ENCODE measurements at places on chromosomes 4 and X.

GRCh38 chr4:38775326-38775725 is 7.5 kb downstream of the TLR10 start:
- DNase-seq, result no peak

- no peak for DNase-seq
Observed at GRCh38 chr4:169124661-169125060, 114.6 kb upstream of the CBR4 start.

DNA sequence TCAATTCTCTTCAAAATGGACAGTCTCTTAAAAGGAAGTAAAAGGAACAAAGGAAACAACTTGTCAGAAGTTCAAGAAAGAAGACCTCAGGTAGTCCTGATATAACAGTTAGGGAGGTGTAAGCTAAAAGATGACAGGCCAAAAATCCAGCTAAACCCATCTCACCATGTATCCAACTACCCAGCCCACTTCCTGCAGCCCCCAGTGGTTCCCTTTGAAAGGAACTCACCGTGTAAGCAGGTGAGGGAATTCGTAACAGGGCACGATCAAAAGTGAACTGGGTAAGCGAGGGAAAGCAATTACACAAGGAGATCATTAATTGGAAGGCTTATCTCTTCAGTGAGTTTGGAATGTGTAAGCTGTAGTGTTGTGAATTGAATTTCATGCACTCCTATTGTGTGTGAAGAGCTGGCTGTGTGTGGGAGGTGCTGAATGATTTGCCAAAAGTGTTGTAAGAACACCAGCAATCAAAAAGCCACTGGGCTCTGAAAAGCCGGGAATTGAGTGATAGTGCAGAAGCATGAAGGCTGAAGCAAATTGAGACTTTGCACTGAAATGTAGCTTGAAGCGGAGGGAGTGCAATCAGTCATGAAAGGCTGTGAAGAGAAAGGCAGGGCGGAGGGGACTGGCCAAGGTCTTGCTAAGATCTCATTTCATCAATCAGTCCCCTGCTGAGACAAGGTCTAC is 914.2 kb upstream of the LCORL start:
- DNase-seq, result no peak

DNA sequence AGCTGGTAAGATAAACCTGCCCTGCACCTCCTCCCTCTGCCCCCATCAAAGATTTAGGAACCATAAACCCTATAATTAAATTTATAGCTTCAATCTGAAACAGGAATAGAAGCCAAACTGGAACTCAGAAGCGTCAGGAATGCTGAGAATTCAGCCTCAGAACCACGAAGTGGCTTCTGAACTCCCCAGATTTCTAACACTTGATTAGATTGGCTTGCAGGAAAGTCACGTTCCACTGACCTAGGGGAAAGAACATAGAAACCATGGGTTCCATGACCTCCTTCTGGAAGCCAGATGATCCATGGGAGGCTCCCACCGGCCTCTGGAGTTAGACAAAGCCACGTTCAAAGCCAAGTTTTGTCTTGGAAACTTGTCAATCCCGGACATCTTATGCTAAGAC is 356.5 kb downstream of the MID1IP1 start:
- no peak for DNase-seq

GRCh38 chr4:143587703-143588102 is 74.2 kb downstream of the SMARCA5 start:
- DNase-seq, result no peak

Data from HuH-7.5 (cell line).